ENCODE measurements at places on chromosomes 7 and 10.

GRCh38 chr7:16260236-16260728 lies 161.1 kb downstream of the CRPPA start:
- DNase-seq: no peak

DNA sequence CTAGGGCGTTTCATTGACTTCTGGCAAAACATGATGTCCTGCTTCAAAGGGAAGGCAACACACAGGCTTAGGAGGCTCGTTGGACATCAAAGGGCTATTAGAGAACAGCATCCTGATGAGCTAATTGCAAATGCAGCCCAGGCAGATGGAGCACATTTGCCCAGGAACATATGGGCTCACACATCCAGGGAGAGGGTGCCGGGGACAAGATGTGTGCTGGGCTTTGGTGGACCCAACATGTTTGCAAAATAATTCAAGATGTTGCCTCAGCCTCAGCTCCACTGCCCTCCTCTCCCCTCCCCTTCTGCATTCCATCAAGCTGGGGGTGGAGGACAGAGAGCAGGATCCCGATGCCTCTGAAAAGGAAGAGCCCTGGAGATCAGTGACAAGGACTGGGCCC lies 217.1 kb upstream of the ZMIZ1 start:
- DNase-seq: no peak

DNA sequence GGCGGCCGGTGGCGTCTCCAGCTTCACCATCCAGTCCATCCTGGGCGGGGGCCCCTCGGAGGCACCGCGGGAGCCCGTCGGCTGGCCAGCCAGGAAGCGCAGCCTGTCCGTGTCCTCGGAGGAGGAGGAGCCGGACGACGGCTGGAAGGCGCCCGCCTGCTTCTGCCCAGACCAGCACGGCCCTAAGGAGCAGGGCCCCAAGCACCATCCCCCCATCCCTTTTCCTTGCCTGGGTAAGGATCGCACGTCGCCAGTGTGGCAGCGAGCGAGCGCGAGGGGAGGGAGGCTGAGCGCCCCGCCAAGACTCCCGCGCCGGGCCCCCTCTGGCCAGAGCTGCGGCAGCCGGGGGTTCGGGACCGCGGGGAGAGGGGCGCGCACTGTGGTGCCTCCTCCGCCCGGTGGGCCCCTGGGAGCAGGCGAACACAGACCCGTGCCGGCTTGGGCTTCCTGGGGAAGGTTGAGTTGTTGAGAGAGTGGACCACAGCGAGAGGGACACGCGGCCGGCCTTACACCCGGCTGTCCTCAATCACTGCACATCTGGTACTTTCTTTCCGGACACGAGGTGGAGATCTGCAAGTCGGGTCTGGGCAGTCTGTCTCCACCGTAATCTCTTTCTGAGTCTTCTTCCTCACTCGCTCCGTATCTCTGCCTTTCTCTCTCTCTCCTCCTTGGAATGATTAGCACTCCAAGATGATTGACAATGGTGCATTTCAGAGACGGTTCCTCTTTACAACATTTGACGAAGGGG lies 652 bp downstream of the HMX2 start:
- no peak for DNase-seq

GRCh38 chr7:56033671-56034432 lies 17.4 kb downstream of the PSPH start:
- DNase-seq: peak; percentile 66

- no peak for DNase-seq
These were observed 23.6 kb upstream of the TTYH3 start for GRCh38 chr7:2607923-2608904.

DNA sequence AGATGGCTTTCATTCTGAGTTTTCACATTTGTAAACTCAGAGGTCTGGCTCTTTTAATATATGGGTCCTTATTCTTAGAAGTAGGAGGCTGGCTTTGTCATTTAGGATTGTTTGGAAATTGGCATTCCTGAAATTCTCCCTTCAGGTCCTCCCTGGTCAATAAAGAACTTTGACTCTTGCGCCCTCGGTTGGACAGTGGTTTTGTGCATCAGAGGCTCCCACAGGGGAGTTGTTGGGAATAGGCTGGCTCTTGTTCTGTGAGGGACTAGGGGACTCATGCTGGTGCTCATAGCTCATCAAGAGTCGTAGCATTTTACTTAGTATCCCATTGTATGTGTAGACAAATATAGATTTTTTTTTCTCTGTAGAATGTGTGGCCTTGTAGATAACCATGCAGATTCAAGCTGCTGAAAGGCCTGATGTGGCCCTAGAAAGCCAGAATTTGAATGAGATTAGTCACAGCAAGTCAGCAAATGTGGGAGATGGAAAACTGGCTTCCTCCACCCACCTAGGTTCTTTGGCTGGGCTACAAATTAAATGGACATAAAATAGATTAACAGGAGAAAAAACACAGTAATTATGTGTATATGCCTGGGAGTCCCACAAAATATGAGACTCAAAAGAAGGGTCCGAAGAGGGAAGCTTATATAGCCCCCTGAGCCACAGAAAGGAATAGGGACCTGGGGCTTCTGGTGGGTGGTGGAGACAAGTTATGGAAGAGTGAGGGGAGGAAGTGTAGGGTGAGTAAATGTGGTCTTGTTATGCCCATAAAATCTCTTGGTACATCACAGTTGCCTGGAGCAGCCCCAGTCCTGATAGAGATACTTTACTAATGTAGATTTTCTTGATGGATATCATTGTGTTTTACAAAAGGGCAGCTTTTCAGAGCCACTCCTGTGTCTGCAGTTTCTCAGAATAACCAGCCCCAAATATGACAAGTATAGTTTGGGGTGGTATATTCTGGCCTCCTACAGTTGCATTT lies 94.6 kb upstream of the BTBD16 start:
- DNase-seq: no peak

GRCh38 chr10:125823663-125824251 lies 411 bp downstream of the BCCIP start:
- no peak for DNase-seq

DNA sequence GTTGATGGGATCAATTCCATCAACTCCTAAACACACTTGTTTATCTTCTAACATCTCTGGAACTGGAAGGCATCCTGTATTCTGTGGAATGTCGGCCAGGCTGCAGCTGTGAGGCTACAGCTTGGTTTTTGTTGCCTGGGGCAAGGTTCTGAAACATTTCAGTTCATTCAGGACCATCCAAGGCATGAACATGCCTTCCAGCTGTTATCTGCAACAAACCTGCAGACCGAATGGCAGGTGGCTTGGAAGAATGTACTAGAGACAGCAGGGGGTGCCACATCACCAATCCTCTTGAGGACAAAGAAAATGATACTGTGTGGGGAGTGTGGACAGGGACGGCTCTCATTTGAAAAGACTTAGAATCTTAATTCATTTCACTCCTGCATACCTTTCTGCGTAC lies 12.4 kb downstream of the PAPOLB start:
- no peak for DNase-seq

DNA sequence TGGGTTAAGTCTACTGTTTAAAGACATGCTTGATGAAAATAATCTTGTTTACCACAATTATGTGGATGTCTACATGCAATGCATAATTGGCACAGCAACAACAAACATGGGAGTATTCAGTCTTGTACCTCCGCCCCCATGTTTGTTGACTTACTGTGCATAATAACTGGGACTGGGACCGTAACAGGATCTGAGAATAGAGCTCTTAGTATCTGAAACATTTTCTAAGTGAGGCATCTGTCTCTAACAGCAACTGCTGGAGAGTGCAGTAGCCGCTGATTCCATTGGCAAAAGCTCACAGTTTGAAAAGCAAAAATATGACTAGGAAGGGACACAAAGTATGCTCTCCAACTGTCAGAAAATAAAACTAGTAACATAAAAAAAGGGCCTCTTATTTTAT lies 61.6 kb downstream of the ENO4 start:
- DNase-seq: no peak

DNA sequence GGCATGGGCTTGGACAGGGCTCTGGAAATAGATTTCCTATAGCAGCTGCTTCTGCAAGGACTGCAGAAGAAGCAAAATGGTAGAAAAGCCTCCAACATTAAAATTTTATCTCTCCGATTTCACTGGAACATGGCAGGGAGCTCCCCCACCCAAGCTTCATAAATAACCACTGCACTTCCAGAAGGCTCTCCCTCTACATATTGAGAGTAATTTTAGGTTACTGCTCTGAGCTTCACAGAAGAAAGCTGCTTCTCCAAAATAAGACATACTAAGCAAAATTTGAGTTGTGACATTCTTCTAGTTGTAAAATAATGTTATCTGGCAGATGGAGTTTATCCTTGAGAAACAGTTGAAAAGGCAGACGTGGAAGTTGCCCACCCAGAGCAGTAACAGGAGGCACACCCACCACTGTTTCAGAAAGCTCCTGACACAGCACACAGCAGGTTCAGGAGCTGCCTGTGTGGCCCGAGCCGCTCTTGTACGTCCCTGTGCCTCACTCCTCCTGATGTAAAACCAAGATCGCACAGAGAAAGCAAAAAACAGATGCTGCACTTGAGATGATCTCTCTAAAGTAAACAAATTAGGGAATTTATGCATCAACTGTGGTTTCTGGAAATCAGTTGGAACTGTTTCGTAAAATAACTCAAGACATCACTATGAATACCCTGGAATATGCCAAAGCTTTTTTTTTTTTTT lies 621.0 kb downstream of the PARD3 start:
- no peak for DNase-seq

DNA sequence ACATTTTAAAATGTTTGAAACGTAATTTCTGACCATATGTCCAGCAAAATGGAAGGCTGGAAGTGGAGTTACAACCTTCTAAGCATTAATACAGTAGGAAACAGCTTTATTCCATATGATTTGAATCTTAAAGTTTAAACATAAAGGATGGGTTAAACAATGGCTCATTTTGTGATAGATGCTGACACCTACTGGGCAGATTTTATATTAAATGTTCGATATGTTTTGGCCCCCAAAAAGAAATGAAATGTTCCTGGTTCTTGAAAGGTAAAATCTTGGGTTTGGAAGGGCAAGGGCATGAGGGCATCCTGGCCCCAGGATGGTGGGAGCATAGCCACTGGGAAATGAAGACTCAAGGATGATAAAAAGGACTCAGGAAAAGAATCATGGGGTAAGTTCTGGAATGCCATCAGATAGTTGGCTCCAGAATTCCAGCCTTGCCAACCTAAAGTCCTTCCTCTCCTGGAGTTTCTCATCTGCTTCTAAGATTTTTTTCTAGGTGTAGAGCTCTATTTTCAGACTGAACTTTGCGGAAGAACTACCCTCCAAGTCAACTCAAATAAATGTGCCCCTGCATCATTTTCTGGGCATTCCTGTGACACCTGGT lies 34.6 kb upstream of the SLC35G1 start:
- no peak for DNase-seq

- no peak for DNase-seq
These were observed 270.0 kb downstream of the ZWINT start for GRCh38 chr10:56090914-56091540.

DNA sequence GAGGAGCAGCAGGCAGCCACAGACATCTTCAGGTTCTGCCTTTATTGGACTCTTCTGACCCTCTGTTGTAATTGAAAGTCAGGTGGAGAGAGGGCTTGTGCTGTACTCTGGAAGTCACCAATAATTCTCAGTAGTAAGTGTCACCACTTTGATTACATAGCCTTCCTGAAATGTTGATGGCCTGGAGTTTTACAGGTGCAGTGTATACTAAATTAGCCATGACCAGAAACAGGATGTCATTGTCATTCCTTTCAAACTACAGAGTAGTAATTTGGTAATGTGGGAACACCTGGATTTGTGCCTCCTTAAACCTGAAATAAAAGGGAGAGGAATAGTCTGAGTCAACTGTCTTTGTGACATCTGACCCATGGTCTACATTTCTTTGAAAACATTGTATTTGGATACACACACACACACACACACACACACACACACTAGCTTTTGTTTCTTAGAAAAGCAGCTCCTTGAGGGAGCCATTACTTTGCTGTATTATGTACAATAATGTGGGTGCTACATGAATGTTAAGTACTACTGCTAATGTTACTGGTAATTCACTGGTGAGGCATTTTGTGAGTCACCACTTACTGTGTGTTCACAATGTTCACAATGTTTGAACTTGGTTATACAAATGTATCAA lies 19.6 kb downstream of the ARL4A start:
- DNase-seq: no peak

- no peak for DNase-seq
These were observed 74.5 kb downstream of the SLC13A1 start for GRCh38 chr7:123125231-123125630.

DNA sequence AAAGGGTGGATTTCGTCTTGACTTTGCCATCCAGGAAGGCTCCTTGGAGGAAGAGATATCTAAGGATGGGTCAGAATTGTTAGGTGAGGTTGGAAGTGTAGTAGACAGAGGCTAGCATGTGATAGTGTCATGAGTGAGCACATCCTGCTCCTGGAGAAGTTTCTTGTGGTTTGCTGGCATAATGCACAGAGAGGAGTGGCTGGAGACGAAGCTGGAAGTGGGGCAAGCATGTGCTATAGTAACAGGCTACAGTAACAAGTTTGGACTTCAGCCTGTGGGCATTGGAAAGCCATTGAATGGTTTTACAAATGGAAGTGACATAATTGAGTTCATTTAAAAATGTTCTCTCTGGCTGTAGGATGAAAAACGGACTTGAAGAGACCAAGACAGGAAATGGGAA lies 175.6 kb upstream of the VWC2 start:
- DNase-seq: no peak

- DNase-seq: no peak
These were observed 56.0 kb downstream of the TACR2 start for GRCh38 chr10:69360485-69361302.

DNA sequence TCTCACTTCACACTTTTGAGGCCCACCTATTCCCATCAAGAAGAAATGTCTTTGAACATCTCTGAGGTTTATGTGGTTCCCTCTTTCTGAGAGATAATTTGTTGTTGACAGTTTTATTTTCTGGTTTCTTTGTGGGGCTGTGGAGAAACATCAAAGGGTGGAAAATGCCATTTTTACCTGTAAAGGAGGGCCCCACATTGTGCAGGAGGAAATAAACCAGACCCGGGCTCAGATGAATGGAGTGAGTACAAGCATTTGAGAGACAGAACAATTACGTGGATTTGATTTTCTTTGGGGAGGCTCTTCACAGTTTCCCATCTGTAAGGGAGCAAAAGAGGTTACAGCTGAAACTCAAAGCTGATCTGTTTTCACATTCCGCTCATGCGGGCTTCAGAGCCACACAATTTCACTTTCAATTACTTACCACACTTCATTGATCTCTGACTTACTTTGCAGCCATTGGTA lies 29.8 kb downstream of the ITPRIP start:
- no peak for DNase-seq

- no peak for DNase-seq
These were observed 6.2 kb upstream of the CFAP58 start for GRCh38 chr10:104347295-104348045.

DNA sequence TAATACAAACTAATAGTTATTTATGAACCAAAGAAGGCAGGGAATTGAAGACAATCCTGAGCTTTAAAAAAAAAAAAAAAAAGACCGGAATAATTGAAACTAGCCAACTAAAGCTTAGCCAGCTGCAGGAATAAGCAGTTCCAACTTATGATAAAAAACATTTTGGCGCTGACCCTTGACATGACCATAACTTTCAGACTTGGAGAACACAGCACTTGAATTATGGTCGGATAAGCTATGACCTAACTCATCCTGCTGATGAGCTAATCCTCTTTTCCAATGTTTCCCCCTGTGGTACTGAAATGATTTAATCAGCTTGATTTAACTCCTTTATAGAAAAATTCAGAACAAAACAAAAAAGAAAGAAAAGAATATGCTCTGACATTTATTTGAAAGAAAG lies 181.8 kb downstream of the DGKB start:
- DNase-seq: no peak

Measured in right lobe of liver (tissue), 6 donors.